Cortex of kidney (tissue), 1 donor: ENCODE measurements at places on chromosomes 11 and 22.

DNA sequence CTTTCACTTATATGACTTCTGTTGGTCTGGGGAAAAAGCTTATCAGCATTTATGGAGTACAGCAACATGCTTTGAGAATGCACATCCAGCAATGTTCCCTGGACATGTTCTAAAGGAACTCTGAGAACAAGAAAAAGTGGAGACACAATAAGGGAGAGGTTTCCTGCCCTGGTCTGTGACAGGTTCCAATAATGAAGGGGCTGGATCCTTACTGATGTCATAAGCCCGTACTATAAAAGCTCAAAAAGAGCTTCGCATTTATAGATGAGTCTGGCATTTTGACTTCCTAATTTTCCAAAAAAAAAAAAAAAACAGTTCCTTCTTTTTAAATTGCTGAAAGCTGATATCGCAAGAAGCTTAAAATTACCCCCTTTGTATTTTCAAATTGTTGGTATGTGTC, 129.1 kb downstream of the MPPED2 start:
- DNase-seq = no peak

DNA sequence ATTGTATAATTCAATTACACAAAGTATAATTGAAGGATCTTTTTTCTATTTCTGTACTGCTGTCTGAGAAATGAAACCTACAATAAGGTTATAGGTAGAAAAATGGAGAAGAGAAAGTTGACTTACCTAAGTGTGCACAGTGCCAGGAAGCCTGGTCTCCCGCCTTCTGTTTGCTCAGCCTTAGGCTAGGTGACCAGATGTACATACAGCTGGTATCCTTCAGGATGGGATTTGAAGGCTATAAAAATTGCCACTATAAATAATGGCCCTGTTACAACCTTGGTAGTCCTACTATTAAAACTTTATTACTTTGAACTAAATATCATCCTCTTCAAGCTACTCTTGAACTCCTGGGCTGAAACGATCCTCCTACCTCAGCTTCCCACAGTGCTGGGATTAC, 19.7 kb downstream of the OR51E2 start:
- DNase-seq = no peak

DNA sequence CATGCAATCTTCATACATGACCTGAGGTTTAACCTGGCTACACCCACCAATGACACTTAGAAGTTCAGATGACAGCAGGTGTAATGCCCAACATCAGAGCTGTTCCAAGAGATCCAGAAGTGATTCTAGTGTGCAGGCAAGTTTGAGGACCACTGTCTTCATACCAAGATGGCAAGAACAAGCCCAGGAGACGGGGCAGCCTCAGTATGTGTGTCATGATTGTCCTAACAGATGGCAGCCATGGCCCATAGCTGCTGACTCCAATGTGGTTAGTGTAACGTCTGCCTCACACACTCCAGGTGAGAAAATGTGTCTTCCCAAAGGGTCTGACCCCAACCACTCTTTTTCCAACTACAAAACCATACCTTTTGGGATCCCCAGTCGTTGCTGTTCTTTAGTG, 97.3 kb downstream of the ETS1 start:
- DNase-seq = no peak

DNA sequence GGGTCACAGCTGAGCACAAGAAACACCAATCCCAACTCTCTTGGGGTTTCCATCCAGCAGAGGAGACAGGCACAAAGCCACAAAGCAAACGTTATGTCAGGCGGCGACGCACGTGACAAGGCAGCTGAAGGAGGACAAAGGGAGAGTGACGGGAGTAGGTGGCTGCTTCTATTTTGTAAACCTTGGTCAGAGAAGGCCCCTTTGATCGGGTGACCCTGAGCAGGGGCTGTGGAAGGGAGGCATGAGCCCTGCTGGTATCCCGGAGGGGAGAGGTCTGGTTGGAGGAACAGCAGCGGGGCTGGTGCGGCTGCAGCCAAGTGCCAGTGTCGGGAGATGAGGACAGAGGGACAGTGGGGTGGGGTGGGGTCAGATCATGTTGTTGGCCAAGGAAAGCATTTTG, 17.3 kb upstream of the RFPL3 start:
- no peak for DNase-seq

GRCh38 chr22:41619979-41620588, 759 bp downstream of the DESI1 start:
- DNase-seq = no peak

GRCh38 chr11:96311120-96311568, 31.9 kb downstream of the MAML2 start:
- no peak for DNase-seq
